T-helper 2 cell treated with Interferon-gamma antibody and Interleukin-4, amounts not matched to agents 5 μg/mL and 100 μg/mL, for 36 hours (primary cell): ENCODE measurements at places on chromosomes 7 and 10.

- no peak for DNase-seq
These were observed 775.5 kb downstream of the CNTNAP2 start for GRCh38 chr7:146892151-146892550.

DNA sequence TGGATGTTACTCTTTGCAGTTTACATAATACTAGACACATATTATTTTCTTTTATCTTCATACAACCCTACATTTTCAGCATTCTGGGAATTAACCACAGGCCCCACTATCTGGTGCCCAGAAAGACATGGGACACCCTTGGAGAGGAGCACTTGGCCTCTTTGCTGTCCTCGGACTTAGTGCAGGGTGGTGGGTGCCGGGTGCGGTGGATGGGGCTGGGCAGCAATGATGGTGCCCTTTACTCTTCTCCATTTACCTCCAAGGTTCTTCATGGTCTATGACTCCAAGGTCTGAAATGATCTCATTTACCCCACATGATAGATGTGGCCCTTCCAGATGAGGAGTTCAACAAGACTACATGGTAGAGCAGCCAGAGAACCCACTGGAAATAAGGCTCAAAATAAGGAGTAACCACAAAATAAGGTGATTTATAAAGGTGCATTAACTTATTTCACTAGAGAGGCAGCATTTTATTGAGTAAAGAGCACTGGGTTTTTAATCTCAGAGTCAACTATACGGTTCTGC lies 56.2 kb upstream of the IGFBP3 start:
- no peak for DNase-seq

- no peak for DNase-seq
These were observed 102.8 kb downstream of the CHN2 start for GRCh38 chr7:29297194-29297890.

DNA sequence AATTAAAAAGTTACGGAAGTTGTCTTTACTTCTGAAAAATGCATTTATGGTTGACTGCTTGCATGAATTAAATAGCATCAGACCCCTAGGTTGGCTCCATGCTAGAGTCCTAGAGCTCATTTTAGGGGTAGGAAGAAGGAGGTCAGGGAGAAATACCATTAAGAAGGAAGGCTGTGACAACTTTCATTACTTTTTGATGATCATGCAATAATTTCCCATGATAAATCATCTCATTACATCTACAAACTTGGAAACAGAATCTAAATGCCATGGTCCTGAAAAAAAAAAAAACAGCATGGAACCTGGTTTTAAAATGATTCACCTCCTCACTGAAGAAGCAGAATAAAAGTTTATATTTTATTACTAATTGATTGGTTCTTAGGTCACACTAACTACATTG lies 20.3 kb upstream of the PLXNA4 start:
- no peak for DNase-seq

DNA sequence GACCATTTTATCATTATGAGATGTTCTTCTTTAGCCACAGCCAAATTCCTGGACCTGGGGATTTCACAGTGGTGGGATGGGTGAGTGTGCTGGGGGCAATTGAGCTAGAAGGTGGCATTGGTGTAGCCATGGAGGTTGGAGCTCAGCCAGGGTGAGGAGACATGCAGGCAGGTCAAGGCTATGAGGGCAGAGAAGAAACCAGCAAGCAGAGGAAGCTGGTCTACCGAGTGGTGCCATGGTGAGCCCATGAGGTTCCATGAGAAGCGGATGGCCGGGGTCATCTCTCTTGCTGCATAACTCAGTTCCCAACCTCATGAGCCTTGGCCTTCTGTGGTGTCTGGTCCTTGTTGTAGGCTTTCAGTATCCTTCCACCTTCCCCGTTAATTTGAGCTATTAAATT lies 91.4 kb downstream of the CARD11 start:
- no peak for DNase-seq

DNA sequence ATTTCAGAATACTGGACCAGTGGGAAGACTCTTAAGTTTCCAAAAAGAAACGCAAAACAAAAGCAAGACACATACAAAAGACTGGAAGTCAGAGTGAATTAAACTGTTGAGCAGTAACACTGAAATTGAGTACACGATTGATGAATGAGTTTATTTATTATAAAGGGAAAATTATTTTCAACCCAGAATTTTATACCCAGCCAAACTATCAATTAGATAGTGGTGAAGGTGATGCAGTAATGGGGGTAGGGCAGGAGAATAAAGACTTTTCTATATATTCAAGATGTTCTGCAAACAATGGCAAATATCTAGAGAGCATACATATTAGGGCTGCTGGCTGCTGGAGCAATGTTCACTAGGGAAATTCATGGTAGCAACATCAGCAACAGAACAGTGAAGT lies 143.7 kb upstream of the NPVF start:
- no peak for DNase-seq

DNA sequence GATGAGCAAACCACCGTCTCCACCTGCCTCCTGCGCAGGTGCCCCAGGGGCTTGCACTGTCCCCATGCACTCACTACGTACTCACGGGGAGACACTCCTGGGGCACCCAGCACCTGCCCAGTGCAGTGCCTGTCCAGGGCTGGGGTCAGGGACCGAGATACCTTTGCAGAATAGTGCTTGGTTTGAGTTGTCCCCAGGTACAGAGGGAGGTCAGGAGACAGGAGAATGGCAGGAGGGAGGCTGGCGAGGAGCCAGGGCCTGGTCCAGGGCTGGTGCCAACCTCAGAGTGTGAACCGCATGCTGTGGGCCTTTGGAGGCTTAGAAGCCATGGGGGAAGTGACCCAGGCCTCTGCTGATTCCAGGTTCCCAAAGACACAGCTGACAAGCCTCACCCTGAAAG lies 110.1 kb upstream of the GPR26 start:
- DNase-seq: no peak

DNA sequence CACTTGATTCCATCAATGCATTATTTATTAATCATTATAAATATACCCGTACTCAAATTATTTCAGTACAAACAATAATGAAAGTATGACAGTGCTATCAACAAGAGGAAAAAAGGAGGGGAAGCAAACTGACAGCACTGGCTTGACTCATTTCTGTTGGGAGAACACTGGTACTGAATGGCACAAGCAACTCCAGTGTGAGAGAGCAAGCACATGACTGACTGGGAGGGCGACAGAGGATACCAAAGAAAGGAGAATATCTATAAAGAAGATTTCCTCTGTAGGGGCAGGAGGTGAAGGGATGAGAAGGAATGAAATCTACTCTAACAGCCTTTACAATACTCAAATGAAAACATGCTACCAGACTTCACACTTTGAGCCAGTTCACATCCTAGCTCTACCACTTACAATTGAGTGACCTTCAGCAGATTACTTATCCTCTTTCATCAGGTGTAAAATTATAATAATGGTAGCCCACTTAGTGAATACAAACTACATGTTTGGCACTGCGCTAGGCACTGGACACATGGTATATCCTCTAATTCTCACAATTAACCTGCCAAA lies 1.5 kb downstream of the USP54 start:
- no peak for DNase-seq

DNA sequence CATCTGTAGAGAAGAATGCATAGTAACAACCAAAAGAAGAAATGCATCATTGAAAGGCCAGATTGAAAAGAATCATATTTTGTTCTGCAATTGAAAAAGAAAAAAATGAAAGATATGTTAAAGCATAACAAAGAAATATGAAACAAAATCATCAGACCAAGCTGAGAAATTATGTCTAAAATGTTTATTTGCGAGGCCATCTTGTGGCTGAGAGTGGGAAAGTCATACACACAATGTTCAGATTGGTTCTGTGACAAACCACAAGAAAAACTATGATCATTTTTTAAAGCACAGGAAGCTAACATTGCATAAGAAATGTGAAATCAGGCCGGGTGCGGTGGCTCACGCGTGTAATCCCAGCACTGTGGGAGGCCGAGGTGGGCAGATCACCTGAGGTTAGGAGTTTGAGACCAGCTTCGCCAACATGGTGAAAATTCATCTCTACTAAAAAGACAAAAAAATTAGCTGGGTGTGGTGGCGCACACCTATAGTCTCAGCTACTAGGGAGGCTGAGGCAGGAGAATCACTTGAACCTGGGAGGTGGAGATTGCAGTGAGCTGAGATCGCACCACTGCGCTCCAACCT lies 36.6 kb downstream of the ABCB5 start:
- no peak for DNase-seq

- DNase-seq: no peak
These were observed 26.9 kb downstream of the PRSS2 start for GRCh38 chr7:142797391-142798377.
